ENCODE measurements at places on chromosomes 11 and 22.

DNA sequence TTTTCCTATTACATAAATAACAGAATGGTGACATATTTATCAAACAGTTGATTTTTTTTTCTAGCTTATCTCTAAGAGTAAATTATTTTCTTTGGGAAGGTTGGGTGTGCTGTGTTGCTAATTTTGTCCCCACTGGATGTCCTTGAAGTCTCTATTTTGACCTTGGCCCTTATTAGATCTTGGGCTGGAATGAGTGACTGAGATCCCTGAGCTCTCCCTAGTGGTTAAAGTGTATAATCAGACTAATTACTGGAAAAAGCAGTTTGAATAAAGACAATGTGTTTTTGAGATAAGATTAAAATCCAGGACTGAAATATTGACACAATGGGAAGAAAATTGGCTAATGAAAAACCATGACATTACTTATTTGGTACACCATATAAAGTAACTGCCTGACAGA is 56.1 kb downstream of the AASDHPPT start:
- DNase-seq, result no peak

GRCh38 chr11:19627566-19627965 is 85.1 kb upstream of the NAV2 start:
- no peak for DNase-seq

- DNase-seq, result no peak
Observed at GRCh38 chr11:8086001-8086479, 5.0 kb downstream of the TUB start.

DNA sequence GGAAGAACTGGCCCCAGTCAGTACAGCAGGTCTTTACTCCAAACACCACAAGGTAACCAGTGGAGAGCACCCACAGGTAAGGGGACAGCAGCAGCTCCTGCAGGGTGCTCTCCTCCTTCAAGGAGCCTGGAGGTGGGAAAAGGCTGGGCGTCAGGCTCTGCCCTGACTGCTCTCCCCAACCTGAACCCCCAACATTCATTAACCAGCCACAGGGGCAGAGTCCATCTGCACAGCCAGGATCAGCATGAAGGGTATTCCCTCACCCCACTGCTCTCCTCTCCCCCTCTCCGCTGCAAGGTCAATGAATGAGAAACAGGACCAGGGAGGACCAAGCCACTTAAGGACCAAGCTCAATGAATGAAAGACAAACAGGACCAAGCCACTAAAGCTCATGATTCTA is 3.7 kb downstream of the SLC37A4 start:
- no peak for DNase-seq

DNA sequence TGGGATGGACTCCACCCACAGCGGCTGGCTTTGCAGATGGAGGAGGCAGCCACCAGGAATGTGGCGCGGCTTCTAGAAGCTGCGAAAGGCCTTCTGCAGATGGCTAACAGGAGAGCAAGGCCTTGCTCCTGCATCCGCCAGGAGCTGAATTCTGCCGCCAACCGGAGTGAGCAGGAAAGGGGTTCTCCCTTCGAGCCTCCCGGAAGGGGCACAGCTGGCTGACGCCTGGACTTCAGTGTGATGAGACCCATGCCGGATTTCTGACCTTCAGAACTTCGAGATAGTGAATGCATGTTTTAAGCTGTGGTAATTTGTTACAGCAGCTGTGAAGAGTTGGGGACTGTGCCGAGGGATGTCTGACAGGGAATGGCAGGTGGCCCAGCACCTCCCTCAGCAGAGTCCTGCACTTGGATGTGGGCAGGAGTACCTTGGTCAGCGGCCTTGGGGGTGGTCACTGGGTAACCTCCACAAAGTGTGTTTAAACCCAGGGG is 7.7 kb downstream of the TBC1D22A start:
- no peak for DNase-seq

DNA sequence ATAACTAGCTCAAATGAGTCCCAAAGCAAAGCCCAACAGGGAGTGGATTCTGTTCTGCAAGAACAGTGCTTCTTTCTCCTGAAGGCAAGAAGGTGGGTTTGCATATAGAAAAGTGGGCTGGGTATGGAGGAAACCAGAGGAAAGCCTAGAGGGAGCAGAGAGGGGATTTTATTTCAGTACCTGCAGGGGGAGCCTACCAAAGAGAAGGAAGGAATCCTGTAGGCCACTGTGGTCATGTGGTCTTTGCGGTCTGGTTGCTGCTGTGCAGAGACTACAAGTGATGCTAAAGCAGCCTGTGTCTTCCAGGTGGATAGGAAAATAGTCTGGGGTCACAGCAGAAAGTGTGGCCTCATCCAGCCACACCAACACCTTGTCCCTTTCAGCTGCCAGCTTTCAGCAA is 33.2 kb upstream of the ZBTB16 start:
- DNase-seq, result no peak

GRCh38 chr22:19546680-19547079 is 22.5 kb upstream of the CLDN5 start:
- DNase-seq, result no peak

- DNase-seq, result no peak
Observed at GRCh38 chr22:45336971-45337431, 27.3 kb downstream of the FAM118A start.

DNA sequence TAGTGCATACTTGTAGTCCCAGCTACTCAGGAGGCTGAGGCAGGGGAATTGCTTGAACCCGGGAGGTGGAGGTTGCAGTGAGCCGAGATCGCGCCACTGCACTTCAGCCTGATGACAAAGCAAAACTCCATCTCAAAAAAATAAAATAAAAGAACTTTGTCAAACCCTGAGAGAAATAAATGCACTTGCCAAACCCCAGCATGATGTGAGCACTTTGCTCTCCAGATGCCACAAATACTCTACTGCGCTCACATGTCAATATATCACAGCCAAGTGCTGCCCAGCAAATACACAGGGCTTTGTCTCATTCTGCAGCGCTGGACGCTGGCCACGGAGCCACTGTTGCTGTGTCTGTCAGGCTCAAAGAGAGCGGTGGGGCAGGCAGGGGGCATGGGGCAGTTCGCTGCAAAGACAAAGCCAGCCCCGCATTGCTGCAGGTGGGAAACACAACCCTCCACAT is 45.1 kb downstream of the AHNAK start:
- DNase-seq, result no peak

GRCh38 chr11:72637926-72638325 is 36.3 kb downstream of the PDE2A start:
- DNase-seq, result no peak

DNA sequence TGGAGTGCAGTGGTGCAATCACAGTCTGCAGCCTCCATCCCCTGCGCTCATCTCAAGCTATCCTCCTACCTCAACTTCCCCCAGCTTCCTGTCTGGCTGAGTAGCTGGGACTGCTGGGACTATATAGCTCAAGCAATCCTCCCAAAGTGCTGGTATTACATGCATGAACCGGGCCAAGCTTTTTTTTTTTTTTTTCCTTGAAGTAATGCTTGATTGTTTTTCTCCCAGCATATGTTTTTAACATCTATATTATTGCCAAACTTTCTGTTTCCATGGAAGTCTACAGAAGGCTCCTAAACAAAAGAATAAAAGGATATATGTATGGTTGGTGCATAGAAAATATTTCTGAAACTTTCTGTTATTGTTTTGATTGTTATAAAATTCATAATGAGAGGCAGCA is 853.6 kb downstream of the KCNA4 start:
- no peak for DNase-seq

- DNase-seq, result no peak
Observed at GRCh38 chr11:8219257-8220021, 44.2 kb downstream of the LMO1 start.

DNA sequence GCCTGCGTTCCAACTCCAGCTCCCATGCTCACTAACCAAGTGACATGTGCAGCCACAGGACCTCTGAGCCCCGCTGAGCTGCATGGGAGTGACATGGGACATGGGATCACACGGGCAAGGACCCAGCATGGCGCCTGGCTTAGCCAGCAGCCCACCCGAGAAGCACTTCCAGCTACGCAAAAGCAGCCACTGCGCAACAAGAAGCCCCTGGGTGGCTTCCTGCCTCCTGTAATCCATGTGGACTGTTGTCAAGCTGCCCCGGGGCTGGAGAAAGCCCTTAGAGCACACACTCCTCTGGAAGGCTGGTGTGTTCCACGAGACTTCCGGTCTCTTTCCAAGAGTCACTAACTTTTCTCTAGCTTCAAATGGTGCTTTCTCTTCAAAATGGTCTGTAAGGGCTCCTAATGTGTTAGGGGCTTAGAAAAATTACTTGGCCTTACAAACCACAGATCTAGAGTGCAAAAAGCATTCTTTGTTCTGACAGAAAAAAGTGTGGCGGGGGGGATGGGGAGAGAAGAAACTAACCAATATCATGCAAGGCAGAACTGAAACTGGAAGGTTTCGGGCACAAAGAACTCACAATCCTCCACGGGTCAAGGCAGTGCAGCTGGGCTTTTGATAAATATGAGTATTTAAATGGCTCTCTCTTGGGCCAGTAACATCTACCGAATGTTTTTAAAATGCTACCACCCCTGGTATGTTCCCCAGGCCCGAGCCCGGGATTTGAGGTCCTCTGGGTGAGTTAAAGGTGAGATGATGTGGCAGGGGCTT is 5.5 kb downstream of the C11orf24 start:
- DNase-seq, result no peak

- DNase-seq, result no peak
Observed at GRCh38 chr11:3796002-3796311, 1.4 kb downstream of the NUP98 start.

GRCh38 chr22:24695060-24695459 is 79.5 kb downstream of the PIWIL3 start:
- no peak for DNase-seq

DNA sequence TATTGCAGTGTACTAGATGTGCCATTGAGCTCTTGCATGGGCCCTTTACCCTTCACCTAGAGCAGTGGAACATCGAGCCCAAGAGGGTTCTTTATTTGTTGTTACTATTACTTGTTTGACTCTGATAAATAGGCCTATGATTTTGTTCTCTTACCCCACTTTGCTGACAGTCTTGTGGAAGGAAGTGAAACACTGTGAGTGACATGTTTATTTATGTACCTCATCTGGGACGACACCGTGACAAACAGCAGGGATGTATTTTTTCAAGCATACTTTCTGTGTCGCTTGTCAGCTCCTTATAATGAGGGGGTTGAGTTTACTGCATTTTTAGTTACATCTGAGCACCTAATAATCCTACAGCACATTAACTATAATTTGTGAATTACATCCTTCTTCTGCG is 1010.3 kb upstream of the TENM4 start:
- DNase-seq, result no peak

DNA sequence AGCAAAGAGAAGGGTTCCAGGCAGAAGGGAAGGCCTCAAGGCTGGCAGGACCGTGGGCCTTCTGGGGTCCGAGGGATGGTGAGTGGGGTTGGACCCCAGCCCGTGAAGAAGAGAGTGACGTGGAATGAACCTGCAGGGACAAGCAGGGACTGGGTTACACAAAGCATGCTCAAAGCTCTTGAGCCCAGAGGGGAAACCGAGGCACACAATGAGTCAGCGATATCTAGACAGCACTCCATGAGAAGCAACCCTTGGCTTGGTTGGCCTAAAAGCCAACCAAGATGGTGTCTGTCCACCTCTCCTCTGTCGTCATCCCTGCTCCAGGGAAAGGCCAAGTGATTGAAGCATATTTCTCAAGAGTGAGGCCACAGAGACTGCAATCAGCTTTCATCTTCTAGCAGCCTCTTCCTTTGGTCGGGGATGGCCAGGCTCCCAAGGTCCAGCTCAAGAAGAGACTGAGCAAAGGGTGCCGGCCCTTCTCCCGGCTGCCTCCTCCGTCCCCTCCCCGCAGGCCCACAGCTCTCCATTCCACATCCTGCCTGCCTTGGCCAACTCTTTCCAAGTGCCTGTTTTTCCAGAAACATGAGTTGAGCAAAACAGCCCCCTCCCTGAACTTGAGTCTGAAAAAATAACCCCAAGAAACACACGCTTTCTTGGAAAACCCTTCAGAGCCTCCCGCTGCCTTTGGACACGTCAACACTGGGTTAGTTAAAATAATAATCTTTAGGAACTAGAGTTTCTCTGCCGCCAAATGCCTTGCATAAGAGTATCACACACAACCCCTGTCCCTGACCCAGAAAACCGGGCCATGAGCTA is 556.6 kb downstream of the MIAT start:
- DNase-seq, result no peak

GRCh38 chr22:43625242-43625641 is 186.9 kb downstream of the EFCAB6 start:
- DNase-seq, result no peak

- no peak for DNase-seq
Observed at GRCh38 chr11:35800970-35801953, 138.7 kb downstream of the TRIM44 start.

- DNase-seq, result no peak
Observed at GRCh38 chr11:86671531-86672006, 847 bp downstream of the ME3 start.
